ENCODE measurements at places on chromosomes 7 and 10.

DNA sequence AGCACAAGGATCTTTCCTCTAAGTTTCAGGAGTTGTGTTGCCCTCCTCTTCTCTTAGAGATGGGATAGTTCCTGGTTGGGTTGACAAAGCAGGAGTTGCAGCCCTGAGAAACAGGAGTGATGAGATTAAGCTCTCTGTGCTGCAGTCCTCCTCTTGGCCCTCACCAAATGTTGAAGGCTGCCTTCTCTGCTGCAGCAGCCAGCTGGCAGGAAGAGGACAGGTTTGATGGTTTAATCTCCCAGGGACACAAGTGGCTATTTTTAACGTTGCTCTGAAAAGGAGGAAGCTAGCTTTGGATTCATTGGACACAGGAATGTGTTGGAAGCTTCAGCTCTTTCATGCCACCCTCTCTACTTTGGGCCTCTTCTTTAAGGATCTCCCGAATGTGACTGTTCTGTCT, 9.4 kb downstream of the STRIP2 start:
- no peak for DNase-seq

DNA sequence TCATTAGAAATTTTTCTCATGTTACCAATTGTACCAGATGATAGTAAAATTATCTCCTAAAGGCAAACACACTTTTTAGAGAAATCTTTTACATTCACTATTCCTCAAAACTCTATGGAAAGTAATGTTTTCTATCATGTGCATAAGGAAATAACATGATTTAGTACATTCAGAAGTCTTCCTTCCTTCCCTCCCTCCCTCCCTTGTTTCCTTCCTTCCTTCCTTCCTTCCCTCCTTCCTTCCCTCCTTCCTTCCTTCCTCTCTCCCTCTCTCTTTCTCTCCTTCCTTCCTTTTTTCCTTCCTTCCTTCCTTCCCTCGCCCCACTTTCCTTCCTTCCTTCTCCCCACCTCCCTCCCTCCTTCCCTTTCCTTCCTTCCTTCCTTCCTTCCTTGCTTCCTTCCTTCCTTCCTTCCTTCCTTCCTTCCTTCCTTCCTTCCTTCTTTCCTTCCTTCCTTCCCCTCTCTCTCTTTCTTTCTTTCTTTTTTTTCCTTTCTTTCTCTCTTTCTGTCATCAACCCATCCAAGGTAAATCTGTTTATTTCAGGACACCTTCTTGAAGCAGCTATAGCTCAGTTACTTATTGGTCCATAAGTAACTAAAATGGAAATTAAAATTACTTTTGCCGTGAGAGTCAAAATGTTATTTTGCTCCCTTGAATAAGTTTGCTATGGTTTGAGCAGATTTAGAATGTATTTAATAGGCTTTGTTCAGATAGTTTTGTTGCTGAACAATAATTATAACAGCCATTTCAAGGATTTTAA, 197.9 kb downstream of the PLXDC2 start:
- no peak for DNase-seq

DNA sequence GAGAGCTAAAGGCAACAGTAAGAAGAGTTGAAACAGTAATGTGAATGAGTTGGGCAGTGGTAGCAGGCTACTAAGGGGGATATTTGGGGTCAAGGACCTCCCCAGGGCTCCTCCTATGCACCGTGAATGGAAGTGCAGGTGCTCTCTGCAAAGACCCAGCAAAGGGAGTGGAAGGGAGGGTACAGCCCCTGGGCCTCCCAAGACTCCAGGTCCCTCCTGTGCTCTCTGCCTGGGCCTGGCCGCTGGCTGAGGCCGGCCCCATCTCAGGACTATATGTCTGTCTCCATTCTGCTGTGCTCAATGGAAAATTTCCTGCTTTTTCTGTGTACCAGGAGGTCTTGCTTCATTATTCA, 372.1 kb upstream of the MKI67 start:
- no peak for DNase-seq

DNA sequence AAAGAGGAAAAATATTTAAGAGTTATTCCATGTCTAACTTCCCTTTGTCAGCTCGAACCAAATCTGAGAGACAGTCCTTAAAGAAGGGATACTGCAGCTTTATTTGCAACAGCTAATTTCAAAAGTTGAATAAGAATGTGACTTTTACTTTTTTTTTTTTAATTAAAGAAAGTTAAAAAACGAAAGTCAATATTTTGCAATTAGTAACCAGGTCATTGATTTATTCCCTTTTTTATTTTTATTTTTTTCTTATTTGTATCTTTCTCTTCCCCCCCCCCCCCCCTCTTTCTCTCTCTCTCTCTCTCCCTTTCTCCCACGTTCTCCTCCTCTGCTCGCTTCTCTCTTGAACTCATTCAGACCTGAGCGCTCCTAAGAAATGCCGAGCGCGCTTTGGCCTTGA, 209.5 kb downstream of the TCF7L2 start:
- no peak for DNase-seq

DNA sequence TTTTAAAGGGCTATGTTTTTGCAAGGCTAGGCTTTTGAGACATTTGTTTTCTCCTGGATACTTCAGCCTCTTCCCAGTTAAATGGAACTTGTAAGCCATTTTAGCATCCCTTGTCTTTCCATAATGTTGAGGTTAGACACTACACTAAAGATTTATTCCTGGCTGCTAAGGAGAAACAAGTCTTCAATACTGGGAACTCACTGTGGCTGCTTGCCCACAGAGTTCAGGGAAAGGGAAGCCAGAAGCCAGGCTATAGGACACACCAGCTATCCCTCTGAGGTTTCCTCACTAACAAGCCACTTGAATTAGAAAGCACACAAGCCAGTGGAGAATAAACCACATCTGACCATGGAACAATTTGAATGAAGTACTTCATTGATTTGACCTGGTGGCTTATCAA, 421.7 kb upstream of the CHRM2 start:
- DNase-seq = no peak

- DNase-seq = no peak
Observed at GRCh38 chr7:3606436-3606835, 305.4 kb downstream of the SDK1 start.

DNA sequence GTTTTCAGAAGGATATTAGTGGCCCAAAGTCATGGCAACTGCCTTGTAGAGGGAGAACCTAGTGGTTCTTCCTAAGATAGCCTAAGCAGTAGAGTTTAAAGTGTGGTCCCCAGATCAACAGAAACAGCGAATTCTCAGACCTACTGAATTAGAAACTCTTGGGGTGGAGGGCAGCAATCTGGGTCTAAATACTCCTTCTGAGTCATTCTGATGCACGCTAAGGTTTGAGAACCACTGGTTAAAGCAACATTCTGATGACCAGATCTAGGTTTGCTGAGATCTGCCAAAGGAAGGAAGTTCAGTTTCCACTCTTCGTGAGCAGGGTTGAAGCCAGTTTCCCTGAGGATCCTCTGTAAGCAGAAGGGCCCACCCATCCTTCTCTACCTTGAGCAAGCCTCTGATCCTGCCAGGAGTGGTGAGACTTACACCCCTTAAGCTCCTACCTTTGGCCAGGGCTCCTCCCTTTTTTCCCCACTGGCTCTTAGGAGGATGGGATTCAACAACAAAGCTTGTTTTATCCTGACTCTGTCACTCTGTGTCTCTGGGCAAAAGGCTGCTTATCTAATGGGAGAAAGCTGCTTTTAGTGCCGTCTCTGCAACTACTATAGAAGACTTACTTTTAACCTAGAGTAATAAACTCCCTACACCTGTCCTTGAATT, 26.8 kb upstream of the TRUB1 start:
- no peak for DNase-seq

GRCh38 chr10:79137826-79138225, 69.1 kb downstream of the ZMIZ1 start:
- no peak for DNase-seq

DNA sequence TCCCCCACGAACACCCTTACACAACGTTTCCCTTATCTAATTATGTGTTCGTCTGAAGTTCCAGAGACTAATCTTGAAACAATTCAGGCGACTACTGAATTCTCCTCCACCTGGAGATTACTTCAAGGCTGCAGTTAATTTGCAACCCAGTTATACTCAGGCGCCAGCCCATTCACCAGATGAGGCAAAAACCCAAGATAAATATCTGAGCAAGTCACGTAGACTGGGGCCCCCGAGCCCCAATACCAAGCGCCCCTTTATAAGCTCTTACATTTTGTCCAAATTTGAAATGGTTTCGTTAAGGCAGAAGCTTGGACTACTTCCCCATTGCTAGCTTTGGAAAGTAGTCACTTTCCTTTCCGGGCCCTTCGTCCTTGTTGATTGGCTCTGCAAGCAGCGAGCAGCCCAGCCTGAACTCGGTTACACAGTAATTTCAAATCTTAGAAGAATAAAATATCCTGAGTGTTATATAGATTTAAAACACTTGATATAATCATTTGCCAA, 1.2 kb downstream of the TPK1 start:
- no peak for DNase-seq

DNA sequence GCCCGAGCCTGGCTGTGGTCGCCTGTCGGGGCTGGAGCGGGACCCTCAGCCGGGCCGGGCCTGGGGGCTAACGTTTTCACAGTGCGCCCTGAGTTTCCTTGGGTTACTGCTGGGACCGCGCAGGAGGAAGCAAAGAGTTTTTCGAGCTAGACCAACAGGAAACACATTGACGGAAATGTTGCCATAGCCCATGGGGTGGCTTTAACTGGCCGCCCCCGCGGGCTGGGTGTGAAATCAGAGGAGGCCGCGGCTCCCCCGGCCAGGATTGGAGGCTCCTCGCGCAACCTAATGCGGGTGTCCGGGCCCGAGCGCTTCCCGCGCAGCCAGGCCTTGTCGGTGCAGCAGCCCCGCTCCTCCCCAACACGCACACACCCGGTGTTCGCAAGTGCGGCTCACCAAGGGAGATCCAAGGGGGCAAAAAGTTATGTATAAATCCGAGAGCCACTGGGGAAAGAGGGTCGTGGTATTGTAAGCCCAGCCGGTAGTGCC, 1.9 kb downstream of the HHEX start:
- no peak for DNase-seq
